ENCODE measurements at places on chromosomes 11 and 22.

GRCh38 chr11:86118253-86118652 lies 49.4 kb upstream of the PICALM start:
- no peak overlapping the region for H3K27ac ChIP-seq
- no peak overlapping the region for H3K4me3 ChIP-seq
- no peaks in the 10 kb centered on the region for H3K36me3 ChIP-seq
- H3K27me3 ChIP-seq: no peaks in the 10 kb centered on the region
- peaks cover 9% of the 10 kb centered on the region for H3K4me1 ChIP-seq

DNA sequence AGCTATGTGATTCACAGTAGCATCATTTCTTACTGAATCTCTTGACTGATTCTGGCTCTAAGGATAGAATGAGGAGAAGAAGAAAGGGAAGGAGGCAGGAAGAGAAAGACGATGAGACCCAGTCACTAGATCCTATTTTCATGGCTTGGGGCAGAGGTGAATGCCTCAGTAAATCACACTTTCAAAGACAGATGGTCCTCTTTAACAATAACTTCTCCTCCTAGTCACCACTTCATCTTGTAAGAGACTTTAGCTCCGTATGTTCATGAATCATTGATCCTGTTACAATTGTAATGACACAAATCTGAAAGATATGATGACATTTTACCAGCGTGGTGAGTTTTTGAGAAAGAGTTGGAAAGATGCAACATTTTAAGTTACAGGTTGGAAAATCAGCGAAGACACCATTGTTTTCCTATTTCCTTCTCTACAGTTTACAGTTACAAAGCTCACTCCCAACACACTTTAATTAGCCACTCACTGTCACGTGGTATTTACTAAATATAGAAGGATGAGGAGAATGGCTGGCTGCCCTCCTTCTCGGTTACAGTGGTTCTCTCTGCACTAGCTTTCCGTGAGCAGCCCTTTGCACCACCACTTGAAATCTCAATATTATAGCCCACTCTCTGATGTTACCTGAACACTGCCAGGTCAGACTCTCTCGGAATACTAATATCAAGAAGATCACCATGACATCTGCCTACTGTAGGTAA lies 205.8 kb downstream of the CADM1 start:
- DNase-seq: no peak
- no peak overlapping the region for H3K4me3 ChIP-seq
- no peak overlapping the region for H3K27ac ChIP-seq
- H3K4me1 ChIP-seq: no peaks in the 10 kb centered on the region
- no peaks in the 10 kb centered on the region for H3K27me3 ChIP-seq

- peaks cover 41% of the 10 kb centered on the region for H3K4me1 ChIP-seq
- DNase-seq: peak; percentile 81
- peak within 1 kb of the TSS; percentile 95 for H3K27ac ChIP-seq
- no peaks in the 10 kb centered on the region for H3K27me3 ChIP-seq
- H3K4me3 ChIP-seq: peak within 1 kb of the TSS; percentile 92
Observed at GRCh38 chr11:117232092-117232878, at the start of gene RNF214. Gene RNF214 (plus strand): TSS chr11:117232671. CDS start chr11:117234273, 1,602 bp downstream.

DNA sequence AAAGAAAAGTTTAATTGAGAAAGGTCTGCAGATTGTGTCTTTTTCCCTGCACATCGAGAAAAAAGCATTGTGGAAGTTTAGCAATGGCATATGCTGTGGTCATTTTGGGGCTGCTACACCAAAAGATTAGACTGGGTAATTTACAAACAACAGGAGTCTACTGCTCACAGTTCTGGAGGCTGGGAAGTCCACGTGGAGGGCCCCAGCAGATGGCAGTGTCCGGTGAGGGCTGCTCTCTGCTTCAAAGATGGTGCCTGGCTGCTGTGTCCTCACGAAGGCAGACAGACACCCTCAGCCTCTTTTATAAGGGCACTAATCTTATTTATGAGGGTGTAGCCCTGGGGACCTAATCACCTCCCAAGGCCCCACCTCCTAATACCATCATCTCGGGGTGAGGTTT lies 21.1 kb downstream of the PHF21B start:
- no peaks in the 10 kb centered on the region for H3K36me3 ChIP-seq
- DNase-seq: no peak
- H3K27ac ChIP-seq: no peak overlapping the region
- H3K4me1 ChIP-seq: no peaks in the 10 kb centered on the region
- H3K27me3 ChIP-seq: peaks cover 20% of the 10 kb centered on the region
- H3K4me3 ChIP-seq: no peak overlapping the region

GRCh38 chr11:130773244-130773820 lies 142.9 kb downstream of the SNX19 start:
- no peak for DNase-seq
- no peaks in the 10 kb centered on the region for H3K27me3 ChIP-seq
- peaks cover 38% of the 10 kb centered on the region for H3K4me1 ChIP-seq
- no peak overlapping the region for H3K4me3 ChIP-seq
- H3K36me3 ChIP-seq: no peaks in the 10 kb centered on the region
- peak overlapping the region; percentile 36 for H3K27ac ChIP-seq

- H3K4me1 ChIP-seq: no peaks in the 10 kb centered on the region
- DNase-seq: no peak
- no peaks in the 10 kb centered on the region for H3K36me3 ChIP-seq
- no peak overlapping the region for H3K4me3 ChIP-seq
- H3K27me3 ChIP-seq: no peaks in the 10 kb centered on the region
Observed at GRCh38 chr11:80383655-80384054, 942.8 kb upstream of the TENM4 start.

DNA sequence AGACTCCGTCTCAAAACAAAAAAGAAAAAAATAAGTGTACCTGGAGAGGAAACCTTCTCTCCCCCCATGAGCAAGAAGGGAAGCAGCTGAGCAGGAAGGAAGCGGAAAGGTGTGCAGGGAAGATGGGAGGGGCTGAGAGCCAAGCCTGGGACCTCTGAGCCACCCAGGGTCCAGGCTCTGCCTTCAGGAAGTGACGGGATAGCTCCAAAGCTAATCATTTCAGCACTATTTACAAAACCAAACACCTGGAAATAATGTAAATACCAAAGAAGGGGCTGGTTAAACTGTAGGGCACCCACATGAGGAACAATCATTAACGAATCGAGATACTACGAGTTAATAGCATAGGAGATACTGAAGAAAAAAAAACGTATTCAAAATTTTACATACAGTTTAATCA lies 27.9 kb downstream of the ARRB1 start:
- H3K36me3 ChIP-seq: no peaks in the 10 kb centered on the region
- H3K4me3 ChIP-seq: no peak overlapping the region
- DNase-seq: no peak

- H3K4me1 ChIP-seq: no peaks in the 10 kb centered on the region
- H3K4me3 ChIP-seq: no peak overlapping the region
- no peaks in the 10 kb centered on the region for H3K36me3 ChIP-seq
- no peaks in the 10 kb centered on the region for H3K27me3 ChIP-seq
- H3K27ac ChIP-seq: no peak overlapping the region
- DNase-seq: no peak
Observed at GRCh38 chr11:88059326-88059725, 115.9 kb downstream of the RAB38 start.

GRCh38 chr11:117830674-117831351 lies 6.3 kb upstream of the FXYD2 start:
- H3K4me1 ChIP-seq: peaks cover 18% of the 10 kb centered on the region
- no peak overlapping the region for H3K27ac ChIP-seq
- H3K4me3 ChIP-seq: no peak overlapping the region
- peaks cover 11% of the 10 kb centered on the region for H3K27me3 ChIP-seq
- DNase-seq: peak; percentile 52

DNA sequence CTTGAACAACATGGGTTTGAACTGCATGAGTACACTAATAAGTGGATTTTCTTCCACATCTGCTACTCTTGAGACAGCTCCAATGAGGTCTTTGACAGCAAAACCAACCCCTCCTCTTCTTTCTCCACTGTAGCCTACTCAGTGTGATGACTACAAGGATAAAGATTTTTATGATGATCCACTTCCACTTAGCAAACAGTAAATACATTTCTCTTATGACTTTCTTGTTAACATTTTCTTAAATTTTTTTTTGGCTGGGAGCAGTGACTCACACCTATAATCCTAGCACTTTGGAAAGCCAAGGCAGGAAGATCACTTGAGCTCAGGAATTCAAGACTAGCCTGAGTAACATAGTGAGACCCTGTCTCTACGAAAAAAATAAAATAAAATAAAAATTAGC lies 9.9 kb upstream of the EIF4G2 start:
- no peak for DNase-seq
- H3K4me3 ChIP-seq: no peak overlapping the region
- H3K36me3 ChIP-seq: no peaks in the 10 kb centered on the region
- no peaks in the 10 kb centered on the region for H3K4me1 ChIP-seq

DNA sequence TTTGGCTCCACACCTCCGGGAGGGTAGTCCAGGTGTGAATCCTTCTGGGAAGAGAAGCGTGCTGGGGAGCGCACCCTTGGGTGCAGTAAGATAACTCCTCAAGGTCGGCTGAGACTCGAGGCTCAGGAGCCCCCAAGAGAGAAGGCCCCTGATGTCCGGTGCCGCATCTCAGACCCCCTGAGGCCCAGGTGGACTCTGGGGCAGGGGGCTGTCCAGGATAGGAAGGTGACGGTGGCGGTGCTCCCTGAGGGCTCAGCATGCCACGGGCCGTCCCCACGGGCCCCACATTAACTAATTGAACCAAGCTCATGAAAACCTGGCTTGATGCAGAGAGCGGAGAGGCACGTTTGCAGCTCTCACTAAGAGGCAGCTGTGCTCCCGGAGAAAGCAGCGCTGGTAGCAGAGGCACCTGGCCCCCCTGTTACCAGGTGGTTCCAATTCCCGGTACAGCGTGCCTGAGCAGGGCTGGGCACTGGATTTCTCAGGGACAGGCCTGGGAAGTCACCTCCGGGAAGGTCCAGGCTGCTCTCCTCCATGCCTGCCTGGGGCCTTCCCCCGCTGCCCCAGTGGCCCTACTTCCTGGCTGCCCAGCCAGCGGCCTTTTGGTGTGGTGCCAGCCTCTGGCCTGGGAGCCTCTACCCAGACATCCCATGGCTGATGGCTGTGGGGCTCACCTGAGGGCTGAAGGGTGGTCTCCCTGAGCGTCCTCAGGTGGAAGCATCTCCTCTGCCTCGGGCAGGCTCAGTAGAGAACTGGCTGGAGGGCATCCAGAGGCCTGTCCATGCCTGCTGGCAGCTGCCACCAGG lies 1.1 kb downstream of the KCNQ1 start:
- H3K27me3 ChIP-seq: peaks cover 82% of the 10 kb centered on the region
- H3K27ac ChIP-seq: no peak overlapping the region
- no peaks in the 10 kb centered on the region for H3K36me3 ChIP-seq
- peak overlapping the region; percentile 41 for H3K4me3 ChIP-seq
- DNase-seq: no peak

DNA sequence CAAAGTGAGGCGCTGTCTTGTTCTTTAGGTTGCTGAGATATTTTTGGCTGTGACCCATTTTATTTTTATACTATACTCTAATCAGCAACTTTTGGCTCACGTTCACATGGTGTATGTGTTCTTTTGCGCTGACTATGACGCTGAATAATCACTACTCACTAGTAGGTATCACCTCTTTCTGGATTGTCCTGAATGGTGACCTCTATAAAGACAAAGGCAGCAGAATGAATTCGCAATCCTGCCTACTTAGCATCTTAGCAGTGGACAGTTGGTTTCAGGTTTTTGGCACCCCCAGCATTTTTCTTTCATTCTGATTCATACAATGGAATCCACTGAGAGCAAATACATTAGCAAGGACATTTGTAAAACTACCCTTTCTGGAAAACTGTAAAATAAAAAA lies 351.3 kb downstream of the JRKL start:
- DNase-seq: no peak
- H3K27me3 ChIP-seq: no peaks in the 10 kb centered on the region
- no peak overlapping the region for H3K27ac ChIP-seq

Measured in suprapubic skin (tissue), 4 donors.